ENCODE measurements at places on chromosomes 5 and 9.

DNA sequence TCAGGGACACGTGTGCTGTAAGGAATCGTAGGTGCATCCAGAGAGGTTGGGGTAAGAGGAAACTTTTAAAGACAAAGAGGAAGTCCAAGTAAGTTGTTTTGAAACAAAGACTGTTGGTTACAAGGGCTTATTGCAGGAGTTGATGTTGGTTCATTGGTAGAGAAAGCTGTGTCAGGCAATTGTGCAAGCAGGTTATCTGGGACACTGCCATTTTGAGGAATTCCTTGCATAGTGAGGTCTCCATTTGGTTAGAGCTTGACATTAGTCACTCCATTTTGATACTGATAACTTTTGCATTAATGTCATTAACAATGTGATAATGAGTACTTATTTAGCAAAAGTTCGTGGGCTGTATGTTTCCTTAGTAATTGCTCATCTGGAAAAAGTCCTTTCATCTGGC lies 24.9 kb downstream of the CNOT6 start:
- DNase-seq, result no peak

DNA sequence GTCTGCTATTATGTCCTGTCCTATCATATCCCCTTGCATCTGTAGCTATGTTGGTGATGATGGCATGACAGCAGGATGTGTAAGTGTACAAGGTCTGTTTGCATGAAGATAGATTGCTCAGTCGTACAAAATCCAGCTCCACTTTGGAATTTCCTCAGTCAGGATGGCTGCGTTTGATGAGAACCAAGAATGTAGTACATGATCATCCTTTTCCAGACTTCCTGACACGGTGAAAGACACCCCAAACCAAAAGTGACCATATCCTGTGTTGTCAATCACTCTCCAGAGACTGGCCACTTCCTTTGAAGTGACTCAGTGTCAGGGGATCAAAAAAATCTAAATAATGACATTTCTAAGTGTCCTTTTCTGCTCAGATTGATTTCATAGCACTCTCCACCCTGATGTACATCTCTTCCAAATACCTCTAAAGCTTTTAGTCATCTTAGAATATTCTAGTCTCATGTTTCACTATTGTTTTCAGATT lies 213.4 kb downstream of the PLK2 start:
- no peak for DNase-seq

DNA sequence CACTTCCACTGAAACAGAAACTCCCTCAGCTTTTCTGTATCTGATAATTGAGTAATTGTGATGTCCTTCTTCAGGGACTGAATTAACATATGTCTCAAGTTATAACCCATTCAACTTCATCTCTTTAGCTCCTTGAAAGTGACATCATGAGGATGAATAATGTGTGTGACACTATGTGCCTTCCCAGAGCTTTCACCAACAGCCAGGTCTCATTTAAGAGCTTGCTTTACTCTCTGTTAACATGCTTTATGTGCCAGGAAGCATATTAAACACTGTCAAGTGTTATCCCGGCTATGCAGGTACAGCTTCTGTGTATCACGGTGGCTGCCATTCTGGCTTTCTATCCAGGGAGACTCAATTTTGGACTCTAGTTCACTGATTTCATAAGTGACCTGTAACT lies 799.9 kb downstream of the CDH12 start:
- DNase-seq, result no peak

- DNase-seq, result no peak
These were observed 118.5 kb downstream of the COL23A1 start for GRCh38 chr5:178471711-178472110.

- DNase-seq, result no peak
These were observed 737.9 kb upstream of the WWC1 start for GRCh38 chr5:167553511-167553910.

- no peak for DNase-seq
These were observed 61.2 kb upstream of the ALDH1A1 start for GRCh38 chr9:73014011-73014410.

- DNase-seq, result no peak
These were observed 36.9 kb upstream of the PLEKHG4B start for GRCh38 chr5:54876-55569.

GRCh38 chr9:31608416-31608815 lies 776.0 kb upstream of the ACO1 start:
- no peak for DNase-seq

- no peak for DNase-seq
These were observed 273.2 kb upstream of the PRDM9 start for GRCh38 chr5:23234197-23234596.

DNA sequence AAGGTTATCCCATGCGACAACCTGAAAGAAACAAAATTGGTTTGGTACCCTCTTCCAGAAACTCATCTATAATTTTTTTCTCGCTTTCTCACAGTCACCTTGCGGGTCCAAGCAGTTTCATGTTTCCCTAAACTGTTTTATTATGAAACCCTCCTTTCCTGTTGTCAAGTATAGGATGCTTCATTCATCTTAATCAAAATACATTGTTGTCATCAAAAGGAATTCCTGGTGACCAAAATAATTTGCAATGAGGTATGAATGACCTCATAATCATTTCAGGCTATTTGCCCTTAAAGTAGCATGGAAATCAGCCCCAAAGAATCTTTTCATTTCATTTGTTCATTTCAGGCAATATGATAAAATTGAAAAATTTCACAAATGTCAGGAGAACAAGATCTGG lies 503.0 kb downstream of the SPATA31D1 start:
- DNase-seq, result no peak

- no peak for DNase-seq
These were observed 17.1 kb upstream of the FBXL17 start for GRCh38 chr5:108398964-108399363.

DNA sequence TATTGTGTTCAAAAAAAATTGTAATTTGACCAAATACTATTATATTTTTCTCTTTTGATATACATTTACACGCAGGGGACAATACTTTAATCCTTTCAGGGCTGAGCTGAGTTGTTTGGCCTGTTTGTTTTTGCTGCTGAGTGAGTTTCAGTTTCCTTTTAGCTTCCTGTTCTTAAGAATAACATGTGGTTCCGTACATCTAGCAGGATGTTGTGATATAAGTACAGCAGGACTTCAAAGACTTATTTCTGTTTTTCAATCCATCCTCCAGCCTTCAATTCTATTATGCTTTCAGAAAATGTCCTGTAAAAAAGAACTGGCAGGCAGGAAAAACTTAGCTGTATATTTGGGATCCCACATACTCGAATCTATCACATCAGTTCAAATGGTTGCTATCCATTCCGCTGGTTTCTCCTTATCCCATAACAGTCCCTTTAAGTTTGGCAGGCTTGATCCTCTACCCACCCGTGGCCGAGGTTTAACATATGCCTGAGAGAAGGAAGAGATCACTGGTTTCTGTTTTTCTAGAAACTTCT lies 1037.3 kb upstream of the ACO1 start:
- DNase-seq, result peak; percentile 79

DNA sequence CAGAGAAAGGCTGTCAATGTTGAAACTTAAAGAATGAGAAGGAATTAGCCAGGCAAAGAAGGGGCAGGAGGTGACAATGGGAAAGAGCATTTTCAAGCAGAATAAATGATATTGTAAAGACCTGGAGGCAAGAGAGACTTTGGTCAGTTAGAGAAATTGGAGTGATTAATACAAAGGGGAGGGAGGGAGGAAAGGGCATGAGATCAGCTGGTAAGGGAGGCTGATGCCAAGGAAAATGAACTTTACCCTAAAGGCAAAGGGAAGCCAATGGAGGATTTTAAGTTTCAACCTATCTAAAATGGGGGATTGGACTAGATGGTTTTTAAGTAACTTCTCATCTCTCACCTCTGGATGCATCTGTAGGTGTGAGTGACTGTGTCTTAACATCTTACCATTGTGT lies 23.3 kb downstream of the C5 start:
- no peak for DNase-seq

DNA sequence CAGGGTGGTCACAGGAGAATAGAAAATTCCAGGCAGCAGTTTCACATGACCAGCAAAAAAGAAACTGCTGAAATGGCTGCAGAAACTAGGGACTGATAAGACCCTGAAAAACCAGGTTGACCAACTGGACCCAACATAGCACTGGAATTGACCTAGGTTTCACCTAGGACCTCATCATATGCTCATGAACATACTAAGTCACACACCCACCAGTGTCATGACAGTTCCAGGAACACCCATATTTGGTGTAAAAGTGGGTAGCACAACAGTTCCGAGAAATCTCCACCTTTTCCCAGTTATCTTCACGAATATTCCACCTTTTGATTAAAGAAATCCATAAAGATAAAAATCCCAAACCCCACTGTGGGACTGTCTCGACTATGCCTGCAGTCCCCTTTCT lies 182.2 kb downstream of the AGTPBP1 start:
- no peak for DNase-seq

DNA sequence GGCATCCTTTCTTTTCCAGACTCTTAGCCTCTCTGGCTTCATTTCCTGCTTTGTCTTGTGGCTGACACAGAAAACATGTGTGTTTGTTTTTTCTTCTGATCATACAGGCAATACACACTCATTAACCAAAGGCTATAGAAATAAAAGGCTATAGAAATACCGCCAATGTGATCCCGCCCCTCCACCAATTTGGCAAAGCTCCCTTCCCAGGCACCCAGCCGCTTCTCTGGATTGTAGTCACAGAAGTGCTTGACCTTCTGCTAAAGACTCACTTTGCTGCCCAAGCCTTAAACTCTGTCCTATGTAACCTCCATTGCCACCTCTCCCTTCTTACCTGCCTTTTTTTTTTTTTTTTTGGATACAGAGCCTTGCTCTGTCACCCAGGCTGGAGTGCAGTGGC lies 5.3 kb downstream of the TXNDC15 start:
- no peak for DNase-seq

GRCh38 chr9:97502222-97502983 lies 937 bp downstream of the TMOD1 start:
- no peak for DNase-seq

DNA sequence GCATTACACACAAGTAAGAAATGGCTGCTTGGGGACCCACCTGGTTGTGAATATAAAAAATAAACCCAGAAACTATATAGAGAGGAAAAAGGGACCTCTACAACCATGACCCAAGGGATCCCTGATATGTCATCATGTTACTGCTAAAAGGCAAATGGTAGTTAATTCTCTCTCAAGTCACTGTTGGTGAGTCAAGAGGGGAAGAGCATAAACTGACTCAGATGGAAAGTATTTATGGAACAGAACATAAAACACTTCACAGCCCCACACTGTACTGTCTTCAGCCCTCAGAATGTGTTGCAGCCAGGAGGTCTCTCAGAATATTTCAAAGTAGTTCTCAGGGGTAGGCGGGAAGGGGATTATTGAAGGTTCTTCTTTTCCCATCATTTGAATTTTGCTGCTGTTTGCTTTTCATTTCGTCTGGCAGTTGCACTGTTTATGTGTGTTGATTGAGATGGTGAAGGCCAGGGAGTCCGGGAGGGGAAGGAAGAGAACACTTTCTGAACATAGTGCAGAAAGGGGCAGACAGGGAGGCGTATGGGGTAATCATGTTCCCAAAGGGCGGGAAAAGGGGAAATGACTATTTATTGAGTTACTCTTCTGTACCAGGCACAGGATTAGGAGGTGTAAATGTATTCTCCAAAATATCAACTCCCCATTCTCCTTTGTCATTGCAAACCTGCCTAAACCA lies 85.5 kb downstream of the TEK start:
- DNase-seq, result no peak

GRCh38 chr5:10525124-10525495 lies 38.8 kb upstream of the ANKRD33B start:
- DNase-seq, result no peak

GRCh38 chr5:39224196-39224761 lies 4.9 kb upstream of the FYB1 start:
- no peak for DNase-seq

DNA sequence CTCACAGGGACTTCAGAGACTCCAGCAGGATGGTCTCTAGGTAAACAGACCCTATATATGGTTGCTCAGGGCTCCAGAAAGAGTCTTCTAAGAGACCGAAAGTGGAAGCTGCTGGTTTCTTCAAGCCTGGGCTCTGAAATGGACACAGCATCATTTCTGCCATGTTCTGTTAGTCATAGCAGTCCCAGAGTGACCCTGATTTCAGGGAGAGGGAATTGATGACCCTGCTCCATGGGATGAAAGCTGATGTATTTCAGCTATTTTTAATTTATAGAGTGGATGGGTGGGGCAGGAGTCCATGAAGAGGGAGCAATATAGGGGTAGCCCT lies 135.3 kb downstream of the FBXL7 start:
- no peak for DNase-seq

- DNase-seq, result no peak
These were observed 57.0 kb downstream of the SECISBP2 start for GRCh38 chr9:89375191-89375760.

DNA sequence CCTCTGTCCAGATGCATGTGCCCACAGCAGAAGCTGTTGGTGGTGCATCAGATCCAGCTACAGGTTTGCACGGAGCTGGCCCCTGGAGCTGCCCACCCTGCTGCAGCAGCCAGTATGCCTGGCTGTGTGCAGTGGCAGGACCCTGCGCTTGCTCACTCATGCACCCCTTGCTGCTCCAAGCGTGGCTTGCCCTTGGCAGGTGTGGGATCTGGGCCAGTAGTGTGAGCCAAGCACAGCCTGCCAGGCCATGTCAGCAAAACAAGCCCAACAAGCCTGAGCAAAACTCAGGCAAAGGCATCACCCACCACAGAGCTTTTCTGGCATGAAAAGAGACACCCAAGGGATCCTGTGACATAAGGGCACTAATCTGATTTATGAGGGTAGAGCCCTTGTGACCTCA lies 18.3 kb upstream of the ECPAS start:
- DNase-seq, result no peak

DNA sequence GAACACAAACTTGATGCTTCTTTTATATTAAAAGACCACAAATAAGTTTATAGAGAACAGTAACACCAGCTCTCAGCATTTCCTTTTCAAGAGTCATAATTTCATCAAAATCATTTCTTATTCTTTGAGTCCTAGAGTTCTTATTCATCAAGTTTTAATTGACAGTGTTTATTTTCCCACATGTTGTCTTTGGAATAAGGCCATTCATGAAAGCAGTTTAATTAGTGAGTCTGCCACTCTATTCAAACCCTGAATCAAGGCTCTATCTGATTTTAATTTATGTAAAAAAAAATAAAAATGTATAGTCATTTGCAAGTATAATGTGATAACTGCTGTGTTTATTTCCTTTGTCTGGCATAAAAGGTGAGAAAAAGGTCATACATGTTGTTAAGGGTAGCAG lies 176.7 kb downstream of the PARP8 start:
- DNase-seq, result no peak

All from CD4-positive, CD25-positive, alpha-beta regulatory T cell (primary cell).